NCI-H2081 treated with DMSO at 0.1 percent for 48 hours (cell line): ENCODE measurements at places on chromosomes 11 and 22.

DNA sequence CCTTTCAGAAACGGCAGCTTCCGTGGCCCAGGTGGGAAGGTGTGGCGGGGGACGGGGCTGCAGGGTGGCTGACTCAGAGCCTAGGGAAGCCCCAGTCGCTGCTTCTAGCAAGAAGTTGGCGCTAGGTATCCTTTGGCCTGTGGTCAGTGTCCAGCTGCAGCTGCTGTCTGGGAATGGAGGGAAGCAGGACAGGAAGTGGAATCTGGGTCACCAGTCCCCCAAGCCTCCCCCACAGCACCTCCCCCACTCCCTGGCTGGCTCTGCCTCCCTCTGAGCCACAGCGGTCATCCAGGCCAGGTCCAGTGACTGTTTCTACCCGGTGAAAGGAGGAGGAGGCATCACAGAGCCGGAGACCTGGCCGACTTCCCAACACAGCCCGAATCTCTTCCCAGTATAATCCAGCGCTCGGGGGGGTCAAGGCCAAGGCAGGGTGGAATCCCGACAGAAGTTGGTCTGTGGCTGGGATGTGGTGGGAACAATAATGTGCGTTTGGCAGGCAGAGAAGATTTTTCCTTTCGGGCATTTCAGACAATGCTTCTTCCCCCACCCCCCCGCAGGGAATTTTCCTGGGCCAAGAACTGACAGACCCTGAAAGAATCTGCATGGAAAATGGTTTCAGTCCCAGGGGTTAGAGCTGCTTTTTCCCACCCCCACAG is 45.1 kb downstream of the C11orf96 start:
- DNase-seq = no peak

DNA sequence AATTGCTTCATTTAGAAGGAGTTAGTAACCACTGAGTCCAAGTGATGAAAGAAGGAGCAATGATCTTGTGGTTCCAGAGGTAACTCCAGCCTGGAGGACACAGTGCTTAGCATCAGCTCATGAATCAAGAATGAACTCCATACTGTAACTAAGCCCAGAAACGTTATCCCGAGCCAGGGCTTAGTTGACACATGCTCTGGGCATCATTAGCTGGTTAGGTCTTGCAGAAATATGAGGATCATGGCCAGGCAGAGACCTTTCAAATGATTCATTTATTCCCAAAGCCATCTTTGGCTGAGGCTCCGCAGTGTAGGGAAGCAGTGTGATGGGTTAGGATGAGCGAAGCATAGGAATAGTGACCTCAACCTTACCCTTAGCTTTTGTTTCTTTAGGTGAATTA is 277.4 kb downstream of the FAM76B start:
- no peak for DNase-seq

- DNase-seq = no peak
These were observed 1389.8 kb downstream of the TBC1D22A start for GRCh38 chr22:48152164-48152775.

DNA sequence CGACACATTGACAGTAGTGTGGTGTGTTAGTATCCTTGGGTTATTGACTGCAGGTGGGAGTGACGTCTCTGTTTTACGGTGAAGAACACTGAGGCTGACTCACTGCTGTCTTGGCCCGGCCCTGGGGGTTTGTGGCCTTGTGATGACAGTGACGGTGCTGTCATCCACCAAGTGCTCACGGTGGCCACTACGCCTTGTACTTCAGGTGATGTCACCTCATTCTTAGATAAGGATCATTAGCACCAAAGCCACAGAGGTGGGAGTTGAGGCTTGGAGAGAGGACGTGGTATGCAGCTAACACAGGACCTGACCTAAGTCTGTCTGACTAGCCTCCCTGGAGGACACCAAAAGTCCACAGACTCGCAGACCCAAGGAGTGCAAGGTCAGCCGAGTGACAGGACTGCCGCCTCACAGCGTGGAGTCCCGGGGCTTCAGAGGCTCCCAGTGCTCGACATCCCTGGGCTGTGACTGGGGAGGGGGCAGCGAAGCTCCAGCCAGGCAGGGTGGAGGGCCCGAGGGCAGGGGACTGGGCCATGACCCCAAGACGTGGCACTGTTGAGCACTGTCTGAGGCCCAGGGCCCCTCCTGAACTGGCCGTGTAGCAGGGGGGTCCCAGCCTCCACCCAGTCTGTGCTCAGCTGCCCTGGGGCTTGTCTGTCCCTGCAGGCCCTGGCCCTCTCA is 56.5 kb downstream of the NAT10 start:
- DNase-seq = no peak

- no peak for DNase-seq
These were observed 41.4 kb downstream of the MED15 start for GRCh38 chr22:20548806-20549205.
